ENCODE measurements at places on chromosomes 1 and 21.

- H3K27me3 ChIP-seq = no peaks in the 10 kb centered on the region
- H3K27ac ChIP-seq = no peak overlapping the region
- no peak overlapping the region for H3K4me3 ChIP-seq
Measured at GRCh38 chr21:44862869-44863685, 10.4 kb downstream of the PTTG1IP start.

DNA sequence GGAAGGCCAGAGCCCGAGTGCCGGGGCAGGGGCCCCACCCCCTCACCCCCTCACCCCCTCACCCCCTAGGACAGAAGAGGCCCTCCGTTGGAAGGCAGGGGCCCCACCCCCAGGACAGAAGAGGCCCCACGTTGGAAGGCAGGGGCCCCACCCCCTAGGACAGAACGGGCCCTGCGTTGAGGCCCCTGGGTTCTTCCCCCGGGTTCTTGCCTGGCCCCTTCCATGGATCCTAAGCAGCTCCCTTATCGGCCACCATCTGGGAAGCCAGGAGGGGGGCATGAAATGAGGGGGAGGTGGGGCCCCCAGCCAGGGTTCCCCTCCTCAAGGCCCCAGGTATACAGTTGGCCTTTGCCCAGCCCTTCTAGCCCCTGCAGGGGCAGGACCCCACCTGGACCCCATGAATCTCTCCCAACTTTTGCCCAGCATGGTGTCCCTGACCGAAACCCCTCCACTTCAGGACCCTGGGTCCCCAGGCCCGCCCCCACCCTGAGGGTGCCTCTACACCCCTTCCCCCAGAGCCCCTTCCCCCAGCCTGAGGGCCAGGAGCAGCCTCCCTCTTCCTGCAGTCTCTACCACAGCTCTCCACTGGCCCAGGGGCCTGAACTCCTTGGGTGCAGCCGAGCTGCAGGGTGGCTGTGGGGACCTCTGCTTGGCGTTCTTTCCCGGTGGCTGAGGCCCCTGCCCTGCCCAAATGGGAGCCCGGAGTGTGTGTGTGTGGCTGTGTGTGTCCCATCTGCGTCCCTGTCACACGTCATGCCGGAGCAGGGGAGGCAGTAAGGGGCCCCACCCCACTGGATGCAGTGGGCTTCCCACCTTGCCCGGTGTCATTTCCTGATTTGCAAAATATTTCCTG, 4.3 kb upstream of the VWA1 start:
- peak overlapping the region; percentile 81 for H3K27ac ChIP-seq
- peaks cover 26% of the 10 kb centered on the region for H3K27me3 ChIP-seq
- DNase-seq = no peak
- H3K36me3 ChIP-seq = no peaks in the 10 kb centered on the region
- no peak overlapping the region for H3K4me3 ChIP-seq
- peaks cover 72% of the 10 kb centered on the region for H3K4me1 ChIP-seq

- peaks cover 10% of the 10 kb centered on the region for H3K4me1 ChIP-seq
- H3K4me3 ChIP-seq = no peak overlapping the region
- H3K27ac ChIP-seq = no peak overlapping the region
- DNase-seq = no peak
- H3K27me3 ChIP-seq = no peaks in the 10 kb centered on the region
Measured at GRCh38 chr1:9475061-9475627, 64.1 kb upstream of the SLC25A33 start.

- no peak overlapping the region for H3K4me3 ChIP-seq
- no peak for DNase-seq
- H3K27ac ChIP-seq = no peak overlapping the region
- H3K27me3 ChIP-seq = no peaks in the 10 kb centered on the region
- H3K4me1 ChIP-seq = no peaks in the 10 kb centered on the region
Measured at GRCh38 chr1:116690849-116691406, 23.4 kb upstream of the IGSF3 start.

DNA sequence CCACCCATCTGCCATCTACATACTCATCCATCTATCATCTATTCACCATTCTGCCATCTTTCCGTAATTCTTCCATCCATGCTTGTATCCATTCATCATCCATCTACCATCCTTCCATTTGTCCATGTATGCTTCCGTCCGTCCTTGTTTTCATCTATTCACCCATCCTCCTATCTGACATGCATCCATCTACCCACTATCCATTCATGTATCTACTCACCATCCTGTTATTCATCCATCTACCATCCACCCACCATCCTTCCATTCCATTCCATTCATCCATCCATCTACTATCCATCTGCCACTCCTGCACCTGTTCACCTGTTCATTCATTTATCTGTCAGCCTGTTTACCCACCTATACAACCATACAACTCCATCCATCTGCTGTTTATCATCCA, 86.2 kb downstream of the TRIM11 start:
- DNase-seq = no peak
- peaks cover 3% of the 10 kb centered on the region for H3K36me3 ChIP-seq
- no peak overlapping the region for H3K4me3 ChIP-seq
- H3K27me3 ChIP-seq = no peaks in the 10 kb centered on the region
- no peaks in the 10 kb centered on the region for H3K4me1 ChIP-seq

GRCh38 chr1:55593298-55593697, 378.1 kb upstream of the USP24 start:
- no peaks in the 10 kb centered on the region for H3K36me3 ChIP-seq
- H3K4me1 ChIP-seq = no peaks in the 10 kb centered on the region
- H3K27ac ChIP-seq = peak overlapping the region; percentile 84
- DNase-seq = no peak

DNA sequence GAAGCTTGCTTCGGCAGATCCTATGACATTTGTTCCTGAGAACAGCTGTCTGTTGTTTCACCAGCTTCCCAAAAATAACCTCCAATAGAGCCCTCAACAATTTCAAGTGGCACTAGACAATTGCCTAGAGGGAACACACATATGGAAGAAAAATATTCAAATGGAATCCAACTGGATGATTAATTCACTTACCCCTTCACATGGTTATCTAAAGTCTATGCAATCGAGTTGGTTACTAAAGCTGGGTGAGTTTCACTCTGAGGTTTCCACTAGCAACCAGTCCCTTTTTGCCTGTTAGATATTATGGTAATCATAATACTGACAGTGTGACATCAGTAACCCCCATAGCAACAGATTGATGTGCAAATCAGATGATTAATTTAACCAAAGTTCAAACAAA, at the start of gene LEMD1:
LEMD1 (minus strand) TSS at position 259 of the 400 bp plus-strand sequence. CDS start 1,520 bp downstream, outside the sequence.
- H3K27me3 ChIP-seq = no peaks in the 10 kb centered on the region
- no peaks in the 10 kb centered on the region for H3K36me3 ChIP-seq
- H3K4me3 ChIP-seq = no peak within 1 kb of the TSS

DNA sequence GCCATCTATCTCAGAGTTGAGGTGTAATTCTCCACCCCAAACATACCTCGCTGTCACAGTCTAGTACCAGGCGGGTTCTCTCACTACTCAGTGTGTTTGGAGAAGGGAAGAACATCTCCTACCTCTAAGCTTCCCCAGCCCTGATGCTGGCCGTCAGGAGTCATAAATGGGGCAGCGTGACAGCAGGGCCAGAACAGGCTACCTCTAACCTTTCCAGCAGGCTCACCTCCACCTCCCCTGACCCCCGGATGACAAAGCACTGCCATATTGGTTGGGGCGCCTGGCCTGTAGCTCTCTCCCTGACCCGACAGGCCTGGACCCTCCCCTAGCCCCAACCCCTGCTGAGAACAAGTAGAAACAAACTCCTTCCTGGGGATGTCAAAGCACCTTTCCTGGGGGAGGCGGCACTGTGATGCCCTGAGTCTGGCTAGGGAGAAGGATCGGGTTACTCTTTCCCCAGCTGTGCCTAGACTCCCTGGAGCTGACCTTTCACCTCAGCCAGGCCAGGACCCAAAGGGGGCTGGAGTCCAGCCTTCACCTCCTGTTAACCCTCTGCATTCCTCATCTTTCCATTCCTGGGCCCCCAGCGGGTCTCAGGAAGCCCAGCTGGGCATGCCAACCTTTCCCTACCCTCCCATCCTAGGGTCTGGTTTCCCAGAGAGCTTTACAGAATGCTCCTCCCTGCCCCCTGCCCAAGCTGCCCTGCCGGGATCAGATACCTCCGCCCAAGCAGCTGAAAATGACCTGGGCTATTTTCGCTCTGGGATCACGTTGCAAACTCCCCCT, 34.2 kb downstream of the AHDC1 start:
- no peak overlapping the region for H3K4me3 ChIP-seq
- peak overlapping the region; percentile 99 for H3K27ac ChIP-seq
- H3K4me1 ChIP-seq = peaks cover 98% of the 10 kb centered on the region
- DNase-seq = no peak
- H3K27me3 ChIP-seq = no peaks in the 10 kb centered on the region

GRCh38 chr1:27872802-27873551, 633 bp downstream of the THEMIS2 start:
- peaks cover 5% of the 10 kb centered on the region for H3K27me3 ChIP-seq
- no peaks in the 10 kb centered on the region for H3K36me3 ChIP-seq
- H3K4me3 ChIP-seq = peak overlapping the region; percentile 62

GRCh38 chr1:41666981-41667631, 182.6 kb upstream of the EDN2 start:
- H3K27ac ChIP-seq = no peak overlapping the region
- H3K4me1 ChIP-seq = no peaks in the 10 kb centered on the region
- no peak overlapping the region for H3K4me3 ChIP-seq
- no peaks in the 10 kb centered on the region for H3K27me3 ChIP-seq

DNA sequence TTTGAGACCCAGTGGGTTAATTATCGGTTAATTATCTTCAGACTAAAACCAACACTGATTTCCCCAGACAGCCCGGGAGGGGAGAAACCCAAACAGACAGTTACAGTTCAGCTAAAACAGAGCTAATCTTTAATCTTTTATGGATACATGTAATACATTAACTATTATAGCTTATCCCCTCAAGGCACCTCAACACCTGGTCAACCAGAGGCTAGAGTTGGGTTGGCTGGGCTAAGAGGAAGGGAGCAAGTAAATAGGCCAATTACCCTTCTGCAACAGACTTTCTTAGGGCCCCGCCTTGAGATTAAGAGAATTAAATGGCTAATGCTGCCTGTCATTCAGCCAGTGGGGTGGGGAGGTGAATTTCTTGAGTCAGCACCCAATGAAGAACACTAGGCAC, 6.6 kb upstream of the MED18 start:
- no peak overlapping the region for H3K4me3 ChIP-seq
- peaks cover 7% of the 10 kb centered on the region for H3K27me3 ChIP-seq
- DNase-seq = no peak
- no peaks in the 10 kb centered on the region for H3K36me3 ChIP-seq
- no peak overlapping the region for H3K27ac ChIP-seq

- H3K27me3 ChIP-seq = no peaks in the 10 kb centered on the region
- peaks cover 15% of the 10 kb centered on the region for H3K4me1 ChIP-seq
- no peak overlapping the region for H3K27ac ChIP-seq
- DNase-seq = peak; percentile 63
- peak overlapping the region; percentile 84 for H3K4me3 ChIP-seq
Measured at GRCh38 chr1:228274452-228275178, 66.8 kb downstream of the OBSCN start.

- peaks cover 10% of the 10 kb centered on the region for H3K4me1 ChIP-seq
- peaks cover 22% of the 10 kb centered on the region for H3K36me3 ChIP-seq
- no peaks in the 10 kb centered on the region for H3K27me3 ChIP-seq
- H3K4me3 ChIP-seq = no peak overlapping the region
- no peak overlapping the region for H3K27ac ChIP-seq
Measured at GRCh38 chr1:40421431-40422384, 28.6 kb upstream of the ZFP69B start.

- no peaks in the 10 kb centered on the region for H3K27me3 ChIP-seq
- no peak overlapping the region for H3K4me3 ChIP-seq
- DNase-seq = no peak
- peaks cover 34% of the 10 kb centered on the region for H3K36me3 ChIP-seq
- H3K4me1 ChIP-seq = no peaks in the 10 kb centered on the region
Measured at GRCh38 chr1:18882486-18882885, 19.9 kb downstream of the ALDH4A1 start.

DNA sequence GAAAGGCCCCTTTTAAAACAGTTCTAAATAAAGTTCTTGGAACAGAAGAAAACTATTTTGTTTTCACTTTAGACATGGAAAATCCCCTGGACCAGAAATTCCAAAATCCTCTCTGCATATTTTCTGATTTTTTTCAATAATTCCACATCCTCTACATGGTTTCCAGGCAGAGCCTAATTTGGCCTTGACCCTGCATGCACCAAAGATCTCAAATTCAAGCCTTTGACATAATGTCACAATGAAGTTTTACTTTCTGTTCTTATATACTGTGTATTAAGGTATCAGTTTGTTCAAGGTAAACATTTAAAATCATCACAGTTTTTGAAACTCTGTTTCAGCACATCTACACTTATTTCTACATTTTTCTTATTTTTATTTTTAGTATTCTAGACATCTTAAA, 12.2 kb upstream of the NPL start:
- no peak for DNase-seq
- peak overlapping the region; percentile 48 for H3K27ac ChIP-seq
- no peaks in the 10 kb centered on the region for H3K27me3 ChIP-seq
- H3K36me3 ChIP-seq = no peaks in the 10 kb centered on the region
- H3K4me1 ChIP-seq = peaks cover 15% of the 10 kb centered on the region

- H3K27me3 ChIP-seq = no peaks in the 10 kb centered on the region
- DNase-seq = no peak
- H3K4me3 ChIP-seq = no peak overlapping the region
- H3K4me1 ChIP-seq = no peaks in the 10 kb centered on the region
Measured at GRCh38 chr21:14923468-14923867, 141.3 kb downstream of the NRIP1 start.

- H3K36me3 ChIP-seq = no peaks in the 10 kb centered on the region
- no peak overlapping the region for H3K4me3 ChIP-seq
- no peak for DNase-seq
Measured at GRCh38 chr1:99139876-99140275, 124.4 kb upstream of the PLPPR4 start.

GRCh38 chr1:244254467-244254866, 197.2 kb downstream of the ADSS2 start:
- H3K4me3 ChIP-seq = no peak overlapping the region
- no peak overlapping the region for H3K27ac ChIP-seq
- no peaks in the 10 kb centered on the region for H3K4me1 ChIP-seq
- DNase-seq = peak; percentile 73
- no peaks in the 10 kb centered on the region for H3K27me3 ChIP-seq

DNA sequence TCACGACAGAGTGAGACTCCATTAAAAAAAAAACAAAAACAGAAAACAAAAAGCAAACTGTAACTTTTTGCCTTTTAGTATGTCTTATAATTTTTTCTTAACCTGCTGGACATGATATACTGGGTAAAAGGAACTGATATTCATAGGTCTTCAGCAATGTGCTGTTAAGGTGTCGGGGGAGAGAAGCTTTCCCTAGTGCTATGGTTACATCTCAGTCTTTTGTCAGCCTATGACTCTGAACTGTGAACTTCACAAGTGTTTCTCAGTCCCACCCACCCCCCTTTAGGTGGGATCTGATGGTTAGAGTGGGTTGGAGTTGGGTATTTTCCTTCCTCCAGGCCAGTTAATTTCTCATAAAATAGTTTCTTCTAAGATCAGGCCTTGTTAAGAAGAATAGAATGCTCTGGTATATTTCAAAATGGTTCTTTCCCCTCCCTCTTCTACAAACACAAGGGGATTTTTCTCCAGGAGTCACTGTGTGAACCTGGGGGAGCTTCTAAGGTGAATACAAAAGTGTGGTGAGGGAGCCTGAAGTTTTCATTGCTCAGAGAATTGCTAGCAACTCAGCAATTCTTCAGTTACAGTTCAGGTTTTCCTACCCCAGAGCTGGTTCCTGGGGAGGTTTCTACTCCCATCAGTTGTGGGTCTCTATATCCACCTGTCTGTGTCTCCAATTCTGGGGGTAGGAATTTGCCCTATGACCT, 16.1 kb upstream of the EDARADD start:
- H3K27ac ChIP-seq = no peak overlapping the region
- H3K27me3 ChIP-seq = no peaks in the 10 kb centered on the region
- H3K4me1 ChIP-seq = no peaks in the 10 kb centered on the region
- no peak overlapping the region for H3K4me3 ChIP-seq
